Activated naive CD8-positive, alpha-beta T cell treated with anti-CD3 and anti-CD28 coated beads, Interleukin-2, amount 50 U/mL, for 24 hours (primary cell): ENCODE measurements at places on chromosomes 1 and 21.

- H3K27me3 ChIP-seq: no peaks in the 10 kb centered on the region
- no peak for DNase-seq
- H3K4me3 ChIP-seq: no peak overlapping the region
Measured at GRCh38 chr1:163922743-163923201, 601.0 kb downstream of the NUF2 start.

- no peak overlapping the region for H3K27ac ChIP-seq
- peaks cover 20% of the 10 kb centered on the region for H3K27me3 ChIP-seq
- H3K36me3 ChIP-seq: no peaks in the 10 kb centered on the region
- no peak overlapping the region for H3K4me3 ChIP-seq
Measured at GRCh38 chr1:209430821-209431259, 152.7 kb upstream of the CAMK1G start.

GRCh38 chr1:7404046-7404742 lies 366.9 kb upstream of the VAMP3 start:
- no peaks in the 10 kb centered on the region for H3K36me3 ChIP-seq
- H3K4me3 ChIP-seq: no peak overlapping the region
- H3K27me3 ChIP-seq: peaks cover 10% of the 10 kb centered on the region
- no peaks in the 10 kb centered on the region for H3K4me1 ChIP-seq
- no peak for DNase-seq

DNA sequence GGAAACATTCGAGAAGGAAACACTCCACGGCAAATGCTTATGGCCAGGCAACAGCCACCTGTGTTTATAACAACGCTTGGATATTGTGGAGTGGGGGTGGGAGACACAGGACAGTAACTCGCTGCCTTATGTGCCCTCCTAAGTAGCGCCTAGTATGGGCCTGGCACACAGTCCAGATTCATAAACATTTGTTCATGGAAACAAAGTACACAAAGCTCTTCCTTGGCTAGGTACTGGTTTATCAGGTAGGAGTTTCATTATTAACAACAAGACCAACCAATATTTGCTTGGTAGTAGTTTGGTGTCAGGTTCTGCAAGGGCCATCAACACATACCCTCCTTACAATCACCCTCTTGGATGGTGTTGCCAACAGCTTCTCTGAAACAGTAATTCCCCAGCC lies 23.4 kb downstream of the TMCO4 start:
- H3K27ac ChIP-seq: no peak overlapping the region
- no peaks in the 10 kb centered on the region for H3K27me3 ChIP-seq
- H3K4me3 ChIP-seq: no peak overlapping the region
- DNase-seq: no peak

DNA sequence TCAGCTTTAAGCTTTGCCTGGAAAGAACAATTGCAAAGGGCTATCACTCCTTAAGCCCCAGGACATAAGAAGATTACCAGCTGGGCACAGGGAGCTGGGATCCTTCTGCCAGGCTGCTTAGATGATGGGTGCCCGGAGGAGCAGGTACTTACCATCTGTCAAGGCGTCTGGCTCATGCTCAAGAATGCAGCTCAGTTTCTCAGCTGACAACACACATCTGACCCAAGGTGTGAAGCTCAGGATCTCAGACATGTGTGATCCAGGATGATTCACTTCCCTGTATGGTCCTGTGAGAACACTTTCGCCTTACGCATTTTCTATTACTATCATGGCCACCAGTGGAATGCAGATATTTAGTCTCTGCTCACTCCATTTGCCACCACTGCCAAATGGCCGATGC lies 14.7 kb upstream of the DISC1 start:
- peaks cover 45% of the 10 kb centered on the region for H3K4me1 ChIP-seq
- no peaks in the 10 kb centered on the region for H3K27me3 ChIP-seq
- H3K27ac ChIP-seq: no peak overlapping the region
- DNase-seq: no peak
